Metanephros (tissue), 2 donors: ENCODE measurements at places on chromosomes 5 and 9. TPM values are rescaled to one million over a fixed set of nuclear protein-coding genes. Genes with fewer than 3 reads are reported as not detected.

SLF1 gene
- total RNA-seq = 11.3 TPM

AQP7 gene
- total RNA-seq = 24.2 TPM

SLC45A2 gene
- 0.23 TPM for total RNA-seq

OR1Q1 gene
- not detected for total RNA-seq

TAF11L10 gene
- total RNA-seq = not detected

PRKAA1 gene
- 69.1 TPM for total RNA-seq

ARID3C gene
- total RNA-seq = 0.12 TPM

SLC25A2 gene
- total RNA-seq = 0.35 TPM

LCN12 gene
- 10.2 TPM for total RNA-seq

LECT2 gene
- total RNA-seq = not detected

ZBED3 gene
- 11.3 TPM for total RNA-seq

LHFPL2 gene
- 62.5 TPM for total RNA-seq

TENT4A gene
- total RNA-seq = 31.0 TPM

MSMP gene
- total RNA-seq = not detected

GMCL2 gene
- total RNA-seq = not detected

KCNN2 gene
- 13.1 TPM for total RNA-seq

ZNF474 gene
- 0.18 TPM for total RNA-seq

IL9 gene
- not detected for total RNA-seq

ALG2 gene
- 36.0 TPM for total RNA-seq

EHMT1 gene
- 96.8 TPM for total RNA-seq

NCBP1 gene
- 26.7 TPM for total RNA-seq

PLAC8L1 gene
- total RNA-seq = not detected

UTP15 gene
- 18.8 TPM for total RNA-seq

FGD3 gene
- total RNA-seq = 12.0 TPM

CPLANE1 gene
- total RNA-seq = 36.6 TPM

TMEM252 gene
- total RNA-seq = 5.7 TPM

IRX1 gene
- total RNA-seq = 50.3 TPM

DRD1 gene
- total RNA-seq = not detected

SPATA6L gene
- total RNA-seq = 6.5 TPM

F2RL2 gene
- 1.1 TPM for total RNA-seq

GGTA1 gene
- total RNA-seq = 4.6 TPM

LCN15 gene
- not detected for total RNA-seq

GLT6D1 gene
- not detected for total RNA-seq

CCDC187 gene
- 3.0 TPM for total RNA-seq

CATSPER3 gene
- 0.58 TPM for total RNA-seq

PCYOX1L gene
- 9.9 TPM for total RNA-seq

COX7C gene
- total RNA-seq = 287 TPM

IRF1 gene
- 31.0 TPM for total RNA-seq

STKLD1 gene
- 2.0 TPM for total RNA-seq

TMEM38B gene
- 33.5 TPM for total RNA-seq

BTF3 gene
- total RNA-seq = 498 TPM

HRCT1 gene
- total RNA-seq = not detected

PDZD2 gene
- 25.3 TPM for total RNA-seq

SLC6A19 gene
- 33.0 TPM for total RNA-seq

TUSC1 gene
- 20.9 TPM for total RNA-seq

NDST1 gene
- 88.0 TPM for total RNA-seq

HRH2 gene
- total RNA-seq = 3.2 TPM

ASTN2 gene
- 19.0 TPM for total RNA-seq

SH3TC2 gene
- 1.8 TPM for total RNA-seq

SLC6A3 gene
- total RNA-seq = 0.41 TPM

PRELID1 gene
- 56.8 TPM for total RNA-seq

SLC12A2 gene
- 44.8 TPM for total RNA-seq

IFNA21 gene
- total RNA-seq = not detected

SEMA6A gene
- total RNA-seq = 56.8 TPM
